ENCODE measurements at places on chromosomes 13 and 19. TPM values are rescaled to one million over a fixed set of nuclear protein-coding genes. Genes with fewer than 3 reads are reported as not detected.

The SIGLEC5 gene
- not detected for total RNA-seq

The SCEL gene
- total RNA-seq = 32.5 TPM

The ZNF439 gene
- 0.83 TPM for total RNA-seq

The JAK3 gene
- total RNA-seq = 16.2 TPM
